Stimulated activated CD8-positive, alpha-beta memory T cell treated with anti-CD3 and anti-CD28 coated beads, Interleukin-2, amount 100 ng/mL, for 48 hours (primary cell): ENCODE measurements at places on chromosomes 7 and 10.

GRCh38 chr7:158121441-158122045 is 466.1 kb downstream of the PTPRN2 start:
- no peak for DNase-seq

GRCh38 chr10:93402192-93402591 is 79.9 kb downstream of the MYOF start:
- DNase-seq: no peak

- DNase-seq: no peak
These were observed 604.0 kb downstream of the INHBA start for GRCh38 chr7:41098846-41099245.

DNA sequence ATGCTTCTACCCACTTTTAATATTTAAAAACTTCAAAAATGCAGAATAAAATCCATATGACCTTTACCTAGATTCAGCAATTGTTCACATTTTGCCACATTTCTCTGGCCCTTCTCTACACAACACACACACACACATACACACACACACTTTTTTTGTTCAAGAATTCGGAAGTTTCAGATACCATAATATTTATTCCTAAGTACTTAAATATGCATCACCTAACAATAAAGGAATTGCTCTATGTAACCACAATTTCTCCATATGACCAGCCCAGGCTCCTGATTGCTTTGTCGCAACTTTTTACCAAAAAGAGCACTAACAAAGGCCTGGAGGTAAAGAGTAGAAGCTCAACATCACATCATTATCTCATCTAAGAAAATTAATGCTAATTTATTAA is 106.6 kb downstream of the FAS start:
- DNase-seq: no peak

DNA sequence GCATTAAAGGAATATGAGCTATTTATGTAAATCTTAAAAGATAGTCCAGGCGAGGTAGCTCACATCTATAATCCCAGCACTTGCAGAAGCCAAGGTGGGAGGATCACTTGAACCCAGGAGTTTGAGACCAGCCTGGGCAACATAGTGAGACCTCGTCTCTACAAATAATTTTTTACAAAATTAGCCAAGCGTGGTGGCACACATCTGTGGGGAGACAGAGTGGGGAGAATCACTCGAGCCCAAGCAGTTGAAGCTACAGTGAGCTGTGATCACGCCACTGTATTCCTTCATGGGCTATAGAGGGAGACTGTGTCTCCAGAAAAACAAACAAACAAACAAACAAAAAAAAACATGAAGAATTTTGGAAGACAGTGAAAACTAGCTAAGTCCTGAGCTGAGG is 28.4 kb downstream of the HERC4 start:
- no peak for DNase-seq

DNA sequence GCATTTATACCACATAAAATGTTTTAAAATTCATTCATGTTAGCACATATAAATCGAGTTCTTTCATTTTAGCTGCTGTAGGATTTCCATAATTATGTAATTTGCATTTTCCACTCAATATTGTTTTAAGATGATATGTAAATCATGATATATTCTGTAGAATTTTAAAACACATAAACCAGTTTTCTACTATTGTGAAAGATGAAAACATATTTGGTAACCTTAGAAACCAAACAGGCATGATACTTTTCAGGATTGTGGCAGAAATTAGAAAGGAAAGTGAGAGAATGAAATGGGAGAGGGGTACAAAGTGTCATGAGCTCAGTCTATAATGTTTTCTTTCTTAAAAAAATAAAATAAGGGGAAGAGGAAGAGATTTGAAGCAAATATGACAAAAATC is 269.3 kb downstream of the PPP1R3A start:
- no peak for DNase-seq

DNA sequence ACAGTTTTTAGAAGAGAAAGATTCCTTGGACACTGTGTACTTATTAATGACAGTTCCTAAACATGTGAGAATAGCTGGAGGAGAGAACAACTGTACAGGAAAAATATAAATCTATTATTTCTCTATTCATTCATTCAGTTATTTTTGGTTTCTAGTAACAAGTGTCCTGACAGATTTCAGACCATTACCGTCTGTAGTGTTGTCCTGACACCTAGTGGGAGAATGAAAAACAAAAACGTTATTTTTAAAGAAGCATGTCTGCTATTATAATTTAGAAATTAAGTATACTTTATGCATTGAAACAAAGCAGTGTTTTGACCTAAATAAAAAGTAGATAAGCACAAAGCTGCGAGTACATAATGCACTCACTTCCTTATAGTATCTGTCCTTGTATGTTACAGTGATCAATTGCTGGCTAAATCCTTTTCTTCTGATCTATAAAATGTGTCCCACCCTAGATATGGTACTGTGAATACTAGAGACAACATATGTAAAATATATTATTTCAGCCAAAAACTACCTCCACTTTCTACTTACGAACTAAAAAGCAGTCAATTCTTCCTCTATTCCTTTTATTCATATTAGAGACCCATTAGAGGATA is 575.6 kb downstream of the ARL4A start:
- no peak for DNase-seq

DNA sequence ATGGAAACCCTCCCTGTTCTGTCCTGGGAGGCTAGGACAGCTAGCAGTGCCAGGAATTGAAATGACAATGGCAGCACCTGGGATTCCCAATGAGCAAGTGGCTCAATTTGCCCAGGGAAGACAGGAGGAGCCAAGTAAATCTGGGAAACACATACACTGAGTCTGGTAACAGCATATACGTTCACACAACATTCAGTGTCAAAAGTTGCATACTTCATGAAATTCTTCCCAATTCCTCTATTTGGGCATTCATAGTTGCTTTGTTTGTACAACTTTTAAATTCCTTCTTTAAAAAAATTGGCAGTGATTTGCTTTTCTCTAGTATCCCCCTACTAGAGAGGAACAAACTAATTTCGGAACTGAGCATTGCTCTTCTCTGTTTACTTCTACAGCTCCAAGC is 2.9 kb upstream of the FRMD4A start:
- DNase-seq: no peak

DNA sequence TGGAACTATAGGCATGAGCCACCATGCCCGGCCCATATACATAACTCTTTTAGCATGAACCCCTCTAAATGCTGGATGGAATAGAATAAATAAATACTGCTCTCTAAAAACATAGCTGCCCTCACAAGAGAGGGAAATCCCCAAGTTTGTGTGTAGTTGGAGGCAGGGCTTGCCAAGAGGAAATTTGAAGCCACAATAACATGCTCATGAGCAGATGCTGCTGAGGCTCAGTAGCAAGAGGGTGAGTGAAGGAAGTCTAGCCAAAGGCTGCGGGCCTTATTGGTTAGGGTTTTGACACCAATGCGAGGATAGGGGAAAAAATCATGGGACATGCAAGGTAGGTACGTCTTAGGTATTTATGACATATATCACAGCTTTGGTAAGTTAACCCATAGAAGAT is 17.3 kb downstream of the TPK1 start:
- DNase-seq: no peak

DNA sequence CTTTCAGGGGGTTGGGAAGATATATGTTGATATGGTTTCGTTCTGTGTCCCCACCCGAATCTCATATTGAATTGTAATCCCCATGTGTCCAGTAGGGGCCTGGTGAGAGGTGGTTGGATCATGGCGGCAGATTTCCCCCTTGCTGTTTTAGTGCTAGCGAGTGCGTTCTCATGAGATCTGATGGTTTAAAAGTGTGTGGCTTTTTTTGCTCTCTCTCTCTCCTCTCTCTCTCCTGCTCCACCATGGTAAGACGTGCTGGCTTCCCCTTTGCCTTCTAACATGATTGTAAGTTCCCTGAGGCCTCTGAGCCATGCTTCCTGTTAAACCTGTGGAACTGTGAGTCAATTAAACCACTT is 68.4 kb upstream of the PDZD8 start:
- no peak for DNase-seq

DNA sequence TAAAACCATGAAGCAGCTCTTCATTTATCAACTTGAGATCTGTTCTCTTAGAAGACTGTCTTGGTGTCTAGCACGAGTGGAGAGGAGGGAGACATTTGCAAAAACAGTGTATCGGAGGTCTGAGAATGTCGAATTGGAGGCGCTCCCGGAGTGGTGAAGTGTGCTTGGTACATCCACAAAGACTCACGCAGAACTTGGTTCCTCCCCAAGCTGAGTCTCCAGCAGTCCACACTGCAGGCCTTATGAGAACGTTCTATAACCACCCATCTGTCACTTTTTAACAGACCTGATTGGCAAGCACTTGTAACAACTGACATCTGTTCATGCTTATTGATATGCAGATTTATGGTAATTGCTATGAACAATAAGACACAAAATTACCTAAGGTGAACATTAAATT is 261.6 kb downstream of the CELF2 start:
- DNase-seq: no peak

DNA sequence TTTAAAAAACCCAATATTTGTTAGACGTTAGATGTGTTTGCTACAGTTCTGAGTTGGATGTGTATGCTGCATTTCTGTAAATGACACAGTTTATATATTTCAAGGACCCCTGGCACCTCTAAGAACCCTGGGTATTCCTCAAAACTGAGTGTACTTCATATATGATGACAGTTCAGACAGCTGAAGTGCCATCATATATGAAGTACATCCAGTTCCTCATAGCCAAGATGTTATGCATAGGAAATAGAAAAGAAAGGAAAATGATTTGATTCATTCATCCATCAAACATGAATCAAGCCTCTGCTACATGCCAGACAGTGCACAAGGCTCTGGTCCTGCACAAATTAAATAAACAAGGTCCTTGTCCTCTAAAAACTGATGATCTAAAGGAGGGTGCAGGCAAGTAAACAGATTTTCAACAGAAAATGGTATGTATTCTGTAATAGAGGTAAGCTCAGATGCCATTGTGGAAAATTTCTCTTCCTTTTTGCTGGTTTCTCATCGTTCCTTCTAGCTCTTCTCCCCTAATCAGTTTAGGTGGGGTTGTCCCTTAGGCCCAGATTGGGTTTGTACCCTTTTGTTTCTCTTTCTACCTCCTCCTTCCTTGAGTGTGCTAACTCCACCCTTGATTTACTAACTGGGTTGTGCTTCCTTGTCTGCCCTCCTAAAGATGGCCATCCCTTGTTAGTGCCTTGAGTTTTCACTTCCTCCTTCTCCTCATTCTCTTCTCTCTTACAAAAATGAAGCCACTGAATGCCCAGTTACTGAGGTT is 25.3 kb upstream of the SMIM30 start:
- DNase-seq: no peak

DNA sequence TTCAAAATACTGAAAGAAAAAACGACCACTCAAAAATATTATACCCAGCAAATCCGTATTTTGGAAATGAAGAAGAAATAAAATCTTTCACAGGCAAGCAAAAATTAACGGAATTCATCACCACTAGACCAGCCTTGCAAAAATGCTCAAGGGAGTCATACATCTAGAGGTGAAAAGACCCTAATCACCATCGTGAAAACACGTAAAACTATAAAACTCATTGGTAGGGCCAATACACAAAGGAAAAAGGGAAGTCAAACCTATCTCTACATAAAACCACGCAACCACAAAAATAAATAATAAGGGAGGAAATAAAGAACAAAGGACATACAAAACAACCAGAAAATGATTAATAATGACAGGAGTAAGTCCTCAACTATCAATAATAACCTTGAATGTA is 6.6 kb upstream of the AKR1B1 start:
- no peak for DNase-seq

GRCh38 chr10:72888151-72888638 is 5.3 kb upstream of the OIT3 start:
- DNase-seq: no peak

DNA sequence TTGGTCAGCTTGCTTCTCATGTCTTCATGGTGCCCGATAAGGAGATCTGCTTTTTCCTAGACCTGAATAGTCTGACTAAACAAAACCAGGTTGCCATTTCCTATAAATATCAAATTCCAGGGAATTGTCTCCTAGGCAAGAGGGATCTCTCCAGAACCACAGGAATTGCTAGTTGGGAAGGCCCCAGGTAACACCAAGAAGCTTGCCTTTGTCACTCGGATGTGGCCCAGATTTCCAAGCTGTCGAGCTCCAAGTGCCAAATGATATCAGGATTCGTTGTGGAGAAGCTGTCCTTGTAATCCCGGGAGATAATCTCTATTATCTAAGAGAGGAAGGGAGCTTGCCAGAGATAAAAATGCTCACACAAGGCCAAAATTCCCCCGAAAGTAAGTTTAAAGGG is 1288.5 kb upstream of the AUTS2 start:
- no peak for DNase-seq
